GM12892 (cell line): ENCODE measurements at places on chromosomes 1 and 21.

GRCh38 chr1:232142403-232143314 is 487.3 kb downstream of the SIPA1L2 start:
- DNase-seq, result no peak

GRCh38 chr1:34341896-34342295 is 165.2 kb downstream of the C1orf94 start:
- no peak for DNase-seq

DNA sequence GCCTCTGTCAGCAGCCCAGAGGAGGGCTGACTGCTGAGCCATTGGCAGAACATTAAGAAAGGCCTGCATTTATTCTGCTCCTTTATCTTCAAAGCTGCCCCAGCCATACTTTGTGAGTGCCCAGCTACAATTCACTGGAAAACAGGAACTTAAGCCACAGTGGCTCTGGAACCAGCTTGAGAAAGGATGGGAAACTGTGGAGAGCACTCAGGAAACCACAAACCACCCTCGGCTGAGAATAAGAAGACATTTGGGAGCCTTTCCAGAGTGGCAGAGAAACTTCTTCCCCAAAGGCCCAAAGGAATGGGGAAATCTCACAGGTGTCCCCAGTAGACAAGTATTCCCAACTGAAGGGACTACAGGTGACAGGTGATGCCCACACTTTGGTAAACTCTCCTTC is 1.8 kb downstream of the LAMB3 start:
- no peak for DNase-seq

DNA sequence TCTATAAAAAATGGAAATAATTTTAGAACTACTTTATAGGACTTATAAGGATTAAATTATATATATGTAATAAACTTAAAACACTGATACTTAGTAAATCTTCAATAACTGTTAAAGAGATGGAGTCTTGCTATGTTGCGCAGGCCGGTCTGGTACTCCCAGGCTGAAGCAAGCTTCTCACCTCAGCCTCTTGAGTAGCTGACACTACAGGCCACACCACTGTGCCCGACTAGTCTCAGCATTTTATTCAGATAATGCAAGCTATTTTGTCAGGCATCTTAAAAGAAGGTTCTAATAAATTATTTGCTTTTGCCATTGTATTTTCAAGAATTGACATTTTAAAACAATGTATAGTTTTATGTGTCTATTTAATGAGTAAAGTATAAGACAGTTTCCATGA is 20.8 kb downstream of the CNST start:
- no peak for DNase-seq

DNA sequence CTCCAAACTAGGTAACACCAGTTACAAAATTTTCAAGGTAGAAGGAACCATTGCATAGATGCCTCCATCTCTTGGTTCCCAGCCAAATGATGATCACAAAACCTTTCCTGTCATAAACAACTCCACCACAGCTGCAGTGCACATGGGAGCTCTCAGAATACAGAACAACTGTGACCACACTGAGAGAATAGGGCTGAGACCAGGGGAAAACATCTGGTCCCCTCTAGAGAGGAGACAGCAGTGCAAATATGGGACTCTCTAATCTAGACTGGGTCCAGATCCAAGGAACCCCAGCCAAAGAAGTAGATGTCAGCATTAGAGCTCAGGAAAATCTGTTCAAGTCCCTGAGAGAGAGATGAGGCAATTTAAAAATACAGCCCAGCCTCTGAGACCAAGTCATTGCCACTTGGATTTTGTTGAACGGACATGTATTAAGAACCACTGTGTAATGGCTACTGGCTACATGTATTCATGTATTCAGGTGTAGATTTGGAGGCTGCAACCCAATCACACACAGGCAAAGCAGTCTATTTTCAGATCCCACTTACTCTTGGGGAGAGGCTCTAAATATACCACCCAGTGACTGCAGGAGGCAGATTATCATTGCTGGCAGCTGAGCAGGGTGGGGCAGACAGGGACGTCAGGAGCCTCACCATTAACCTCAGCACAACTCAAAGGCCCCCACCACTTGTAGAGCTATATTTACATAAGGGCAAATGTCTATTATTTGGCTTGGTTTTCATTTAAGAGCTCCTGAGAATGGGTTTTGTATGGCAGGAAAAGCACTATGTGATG is 7.6 kb upstream of the RXRG start:
- no peak for DNase-seq

- no peak for DNase-seq
Observed at GRCh38 chr1:147091801-147092200, 80.5 kb downstream of the PRKAB2 start.

- no peak for DNase-seq
Observed at GRCh38 chr21:28421716-28422524, 570.8 kb downstream of the LTN1 start.

- DNase-seq, result no peak
Observed at GRCh38 chr1:206477581-206478380, 7.5 kb downstream of the IKBKE start.
